H9 (cell line): ENCODE measurements at places on chromosomes 11 and 22. TPM values are rescaled to one million over a fixed set of nuclear protein-coding genes. Genes with fewer than 3 reads are reported as not detected.

Gene ARHGAP8
- total RNA-seq: 29.3 and 35.4 TPM in 2 replicates

Gene HTR3A
- total RNA-seq: 3.5 and 4.1 TPM in 2 replicates

Gene CTSC
- 359 TPM in 2 replicates for total RNA-seq

DNA sequence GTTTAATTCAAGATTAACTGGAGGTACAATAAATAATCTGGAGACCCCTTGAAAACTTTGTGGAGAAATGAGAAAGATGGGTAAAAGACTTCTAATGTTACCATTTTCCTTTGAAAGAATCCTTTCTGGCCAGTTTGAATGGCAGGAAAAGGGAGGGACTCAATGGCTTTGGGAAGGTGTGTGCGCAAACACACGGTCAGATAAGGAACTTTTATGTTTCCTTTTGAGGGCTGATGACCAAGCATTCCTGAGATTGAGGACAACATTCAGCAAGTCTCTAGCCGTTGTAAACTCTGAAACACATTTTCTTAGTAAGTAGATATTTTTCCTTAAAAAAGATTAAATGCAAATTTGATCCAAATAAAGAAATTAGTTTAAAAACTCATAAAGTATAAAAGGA is 909.7 kb upstream of the TENM4 start:
- no peaks in the 10 kb centered on the region for H3K4me1 ChIP-seq
- no peak overlapping the region for H3K27ac ChIP-seq
- no peak overlapping the region for H3K4me3 ChIP-seq
- no peaks in the 10 kb centered on the region for H3K36me3 ChIP-seq
- no peak for DNase-seq

GRCh38 chr11:67439321-67440228 is 2.1 kb upstream of the PTPRCAP start:
- peak; percentile 63 for DNase-seq
- no peaks in the 10 kb centered on the region; the same call in 1 of the 2 replicates for H3K4me1 ChIP-seq
- no peaks in the 10 kb centered on the region for H3K27me3 ChIP-seq
- H3K4me3 ChIP-seq: no peak overlapping the region
- no peak overlapping the region for H3K27ac ChIP-seq

- H3K27ac ChIP-seq: no peak overlapping the region
- H3K36me3 ChIP-seq: peaks cover 6% of the 10 kb centered on the region; the same call in 2 of the 3 replicates
Measured at GRCh38 chr11:4105916-4106315, 11.3 kb downstream of the RRM1 start.

Gene CDKN1C
- 15.4 and 17.8 TPM in 2 replicates for total RNA-seq

Gene CAPN5
- 16.7 and 17.1 TPM in 2 replicates for total RNA-seq

- no peak overlapping the region for H3K27ac ChIP-seq
- peaks cover 7% of the 10 kb centered on the region; the same call in 1 of the 2 replicates for H3K4me1 ChIP-seq
- H3K36me3 ChIP-seq: no peaks in the 10 kb centered on the region
- no peak for DNase-seq
- H3K4me3 ChIP-seq: no peak overlapping the region
- no peaks in the 10 kb centered on the region; the same call in 1 of the 2 replicates for H3K27me3 ChIP-seq
Measured at GRCh38 chr11:117879516-117880480, 3.3 kb upstream of the FXYD6 start.

- no peaks in the 10 kb centered on the region for H3K4me1 ChIP-seq
- H3K36me3 ChIP-seq: no peaks in the 10 kb centered on the region
- H3K4me3 ChIP-seq: no peak overlapping the region
- no peak for DNase-seq
- no peaks in the 10 kb centered on the region for H3K27me3 ChIP-seq
- H3K27ac ChIP-seq: no peak overlapping the region
Measured at GRCh38 chr11:60821827-60822599, 19.9 kb upstream of the CCDC86 start.

DNA sequence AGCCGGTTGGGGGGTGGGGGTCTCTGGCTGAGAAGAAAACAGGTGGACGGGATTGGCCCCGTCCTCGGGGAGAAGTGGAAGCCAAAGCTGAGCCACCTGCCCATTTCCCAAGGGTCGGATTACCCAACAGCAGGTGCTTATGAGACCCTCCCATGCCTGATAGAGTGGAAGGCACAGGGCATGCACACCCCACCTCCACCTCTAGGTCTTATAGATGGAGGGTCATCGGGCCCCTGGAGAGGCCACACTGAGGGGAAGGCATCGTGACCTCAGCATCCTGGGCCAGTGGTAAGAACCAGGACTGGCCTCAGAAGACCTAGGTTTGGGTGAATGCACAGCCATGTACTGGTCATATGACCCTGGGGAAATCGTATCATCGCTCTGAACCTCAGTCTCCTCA is 85.9 kb downstream of the BUD13 start:
- no peak for DNase-seq
- H3K27me3 ChIP-seq: no peaks in the 10 kb centered on the region
- H3K36me3 ChIP-seq: peaks cover 11% of the 10 kb centered on the region; the same call in 1 of the 2 replicates
- peaks cover 15% of the 10 kb centered on the region; the same call in 1 of the 2 replicates for H3K4me1 ChIP-seq

GRCh38 chr11:43644621-43645299 is 35.8 kb upstream of the HSD17B12 start:
- H3K27me3 ChIP-seq: no peaks in the 10 kb centered on the region
- peaks cover 4% of the 10 kb centered on the region; the same call in 1 of the 2 replicates for H3K36me3 ChIP-seq
- no peak overlapping the region for H3K27ac ChIP-seq
- H3K4me1 ChIP-seq: no peaks in the 10 kb centered on the region

GRCh38 chr11:7545611-7546010 is 31.8 kb downstream of the PPFIBP2 start:
- H3K27ac ChIP-seq: no peak overlapping the region
- DNase-seq: no peak
- no peaks in the 10 kb centered on the region for H3K27me3 ChIP-seq
- no peaks in the 10 kb centered on the region for H3K36me3 ChIP-seq
- H3K4me3 ChIP-seq: no peak overlapping the region

Gene OR4A47
- total RNA-seq: not detected in 2 replicates
